NCI-H748 treated with DMSO at 0.1 percent for 48 hours (cell line): ENCODE measurements at places on chromosomes 2 and 18.

DNA sequence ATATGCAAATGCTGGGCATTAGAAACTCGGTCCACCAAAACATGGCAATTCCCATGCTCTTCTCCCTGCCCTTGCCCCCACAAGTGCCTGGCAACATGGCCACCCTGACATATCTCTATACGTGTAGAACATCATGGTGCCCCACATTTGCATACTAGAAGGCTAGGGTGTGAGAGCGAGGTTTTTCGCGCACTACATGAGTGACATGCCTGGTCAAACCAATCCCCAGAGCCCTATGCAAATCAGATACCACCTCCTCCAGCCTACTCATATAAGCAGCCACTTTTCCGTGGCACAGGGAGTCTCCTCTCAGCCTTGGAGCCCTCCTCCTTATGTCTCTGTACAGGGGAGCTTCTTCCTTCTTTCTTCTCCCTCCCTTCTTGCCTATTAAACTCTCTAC, 296.1 kb upstream of the GULP1 start:
- no peak for DNase-seq

DNA sequence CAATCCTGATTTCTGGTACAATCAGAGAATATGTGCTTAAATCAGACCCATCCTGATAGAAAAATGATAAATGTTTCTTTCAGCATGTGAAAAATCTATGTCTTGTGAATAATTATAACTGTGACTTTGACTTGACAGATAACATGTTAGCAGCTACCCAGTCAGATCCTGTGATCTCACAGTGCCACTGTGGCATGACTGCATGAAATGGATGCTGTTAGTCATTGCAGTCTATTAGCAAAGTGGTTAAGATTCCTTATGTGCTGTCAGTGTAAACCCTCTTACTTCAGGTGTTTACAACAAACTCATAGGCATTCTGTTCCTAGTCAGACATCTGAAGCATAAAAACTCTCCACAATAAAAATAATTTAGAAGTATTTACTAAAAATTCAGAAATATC, 244.6 kb upstream of the RND3 start:
- no peak for DNase-seq

GRCh38 chr2:168920504-168921157, 19.5 kb downstream of the G6PC2 start:
- DNase-seq = peak; percentile 62

DNA sequence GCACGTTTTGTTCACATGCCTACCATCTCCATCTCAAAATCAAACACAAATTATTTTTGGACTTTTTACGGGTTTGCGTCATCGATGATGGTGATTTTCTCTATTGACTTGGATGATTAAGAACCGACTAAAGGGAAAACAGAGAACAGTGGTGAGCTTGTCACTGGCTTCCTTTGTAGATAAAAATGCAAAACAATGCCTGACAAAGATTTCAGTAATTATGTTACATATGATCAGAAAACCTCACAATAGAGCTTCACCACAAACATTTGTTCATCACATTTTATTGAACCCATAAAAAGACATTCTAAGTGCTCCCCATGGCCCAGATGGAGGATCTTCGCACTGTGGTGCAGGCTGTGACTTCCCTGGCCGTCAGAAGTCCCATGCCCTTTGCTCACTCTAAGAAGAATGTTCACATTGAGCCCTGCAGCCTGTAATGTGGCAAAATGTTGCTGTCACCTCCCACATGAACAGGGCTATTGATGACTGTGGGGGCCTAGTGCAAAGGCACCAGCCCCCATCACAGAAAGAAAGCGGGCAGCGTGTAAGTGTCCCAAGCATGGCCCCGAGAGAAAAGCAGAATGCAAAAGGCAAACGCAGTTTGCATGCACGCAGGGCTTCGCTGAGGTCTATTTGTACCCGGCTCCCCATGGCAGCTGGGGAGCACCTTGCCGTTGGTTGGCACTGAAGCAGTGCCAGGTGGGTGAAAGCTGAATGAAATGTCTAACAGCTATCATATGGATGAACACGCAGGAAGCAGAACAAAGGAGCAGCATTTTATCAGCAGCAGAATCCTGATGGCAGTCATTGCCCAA, 60.6 kb downstream of the BCL2 start:
- DNase-seq = no peak

- DNase-seq = no peak
Measured at GRCh38 chr18:58431215-58431614, 197.7 kb downstream of the ALPK2 start.

DNA sequence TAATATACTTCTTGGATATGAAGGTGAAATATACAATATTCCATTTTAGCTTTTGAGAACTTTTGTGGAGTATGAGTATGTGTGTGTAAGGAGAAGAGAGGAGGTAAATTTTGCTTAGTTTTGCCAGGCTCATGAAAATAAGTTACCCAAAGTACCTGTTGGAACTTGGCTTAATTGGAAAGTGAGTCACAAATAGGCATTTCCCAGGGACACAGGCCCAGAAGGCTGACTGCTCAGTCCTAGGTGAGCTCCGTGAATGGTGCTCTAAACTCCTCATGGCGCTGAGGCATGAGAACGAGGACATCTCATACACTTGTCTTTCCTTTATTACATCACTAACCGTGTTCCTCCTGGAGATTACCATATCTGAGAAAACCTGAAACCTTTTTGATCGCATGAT, 148.5 kb upstream of the RAB12 start:
- DNase-seq = no peak

DNA sequence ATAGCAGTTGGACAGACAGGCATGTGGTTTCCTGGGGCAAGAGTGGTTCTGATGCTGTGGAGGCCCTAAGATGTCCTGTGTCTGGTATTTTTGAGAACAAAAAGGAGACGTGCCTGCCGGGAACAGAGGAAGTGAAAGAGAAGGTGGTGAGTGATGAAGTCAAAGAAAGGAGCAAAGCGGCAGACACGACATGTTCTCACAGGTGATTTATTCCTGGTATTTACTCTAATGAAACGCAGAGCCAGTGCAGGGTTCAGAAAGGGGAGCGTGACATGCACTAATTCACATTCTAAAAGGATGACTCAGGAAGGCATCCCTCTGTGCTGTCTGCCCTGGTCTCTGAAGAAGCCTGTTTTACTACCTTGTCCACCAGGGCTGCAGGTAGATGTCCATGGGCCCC, 211.0 kb downstream of the KCNE4 start:
- no peak for DNase-seq

- no peak for DNase-seq
Measured at GRCh38 chr2:20434588-20435294, 12.1 kb upstream of the RHOB start.

DNA sequence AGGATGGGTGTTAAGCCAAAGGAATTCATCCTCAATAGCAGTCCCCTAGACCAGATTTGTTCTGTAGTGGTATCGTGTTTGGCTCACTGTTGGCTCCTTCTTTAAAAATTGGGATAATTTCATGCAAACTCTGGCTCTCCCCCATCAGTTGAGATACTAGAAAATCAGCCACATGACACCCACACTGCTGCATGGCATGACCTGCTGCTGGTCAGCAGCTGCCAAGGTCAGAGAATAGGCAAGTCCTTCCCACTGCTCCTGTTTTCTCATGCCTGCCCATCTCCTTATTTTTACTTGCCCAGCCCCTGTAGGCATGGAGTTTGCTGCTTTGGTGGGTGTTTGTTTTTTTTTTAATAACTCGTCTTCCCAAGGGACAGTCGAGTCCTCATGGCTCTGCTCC, 1.0 kb upstream of the SNRNP200 start:
- no peak for DNase-seq

DNA sequence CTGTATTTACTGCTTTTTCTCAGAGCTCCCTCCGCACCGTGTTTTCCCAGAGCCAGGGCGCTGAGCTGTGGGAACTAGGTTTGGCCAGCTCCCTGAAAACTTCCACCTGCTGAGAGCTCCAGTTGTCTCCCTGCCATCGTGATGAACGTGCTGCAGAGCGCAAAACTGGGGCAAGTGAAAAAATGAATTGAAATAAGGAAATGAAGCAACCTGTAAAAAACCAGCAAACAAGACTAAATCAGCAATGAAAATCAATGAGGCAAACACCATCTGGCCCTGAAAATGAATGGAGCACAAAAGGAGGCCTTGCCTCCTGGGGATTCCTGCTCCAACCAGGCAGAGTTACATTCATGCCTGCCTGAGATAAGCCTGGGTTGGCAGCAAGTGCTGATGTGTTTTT, 129.9 kb downstream of the MARCHF4 start:
- no peak for DNase-seq

DNA sequence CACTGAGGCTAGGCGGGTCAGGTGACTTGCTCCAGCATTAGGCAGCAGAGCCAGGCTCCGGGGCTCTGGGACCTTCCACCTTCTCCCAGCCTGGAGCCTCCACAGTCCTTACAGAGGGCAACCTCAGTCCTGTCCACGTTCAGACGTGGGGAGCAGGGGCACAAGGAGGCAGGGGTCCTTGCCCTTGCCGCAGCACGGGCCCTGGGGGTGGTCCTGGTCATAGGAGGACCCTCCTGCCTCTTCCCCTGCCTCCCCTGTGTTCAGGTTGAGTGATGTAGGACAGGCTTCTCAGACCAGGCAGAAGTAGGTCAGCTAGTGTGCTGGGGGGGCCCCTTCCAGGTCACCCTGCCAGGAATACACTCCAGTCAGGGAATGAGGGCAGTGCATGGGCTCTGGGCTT, 5.4 kb upstream of the ARHGEF4 start:
- no peak for DNase-seq

- no peak for DNase-seq
Measured at GRCh38 chr2:217983276-217984233, 19.2 kb downstream of the TNS1 start.

GRCh38 chr2:199928626-199929025, 17.5 kb downstream of the C2orf69 start:
- no peak for DNase-seq

DNA sequence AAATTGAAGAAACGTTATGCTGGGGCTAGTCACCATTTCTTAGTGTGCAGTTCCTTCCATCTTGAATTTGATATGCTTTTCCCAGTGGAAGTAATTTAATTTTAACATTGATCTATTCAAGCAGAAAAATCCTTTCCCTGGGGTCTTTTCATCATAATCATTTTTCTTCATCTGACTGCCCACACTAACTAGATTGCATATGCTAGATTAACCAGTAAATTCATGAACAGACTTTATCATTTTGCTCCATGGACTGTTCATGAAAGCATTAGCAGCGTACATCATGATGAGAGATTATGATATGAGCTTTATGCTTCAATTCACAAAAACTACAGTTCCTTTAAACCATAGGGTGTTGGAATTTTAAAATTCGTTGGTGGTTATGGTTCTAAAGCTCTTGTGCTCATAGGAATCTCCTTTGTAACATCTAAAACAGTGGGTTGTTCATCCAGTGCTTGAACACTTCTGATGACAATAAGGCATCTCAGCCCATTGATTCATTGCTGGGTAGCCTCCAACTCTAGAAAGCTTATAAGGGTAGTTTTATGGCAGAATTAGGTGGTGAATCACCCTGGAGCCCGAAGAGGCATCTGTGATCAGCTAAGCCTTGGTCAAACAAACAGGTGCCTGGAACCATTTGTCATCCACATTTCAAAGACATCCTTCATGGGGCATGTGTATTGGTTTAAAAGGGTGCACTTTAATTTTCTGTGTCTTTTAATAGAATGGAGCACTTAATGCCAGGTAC, 77.2 kb upstream of the NDUFV2 start:
- no peak for DNase-seq

DNA sequence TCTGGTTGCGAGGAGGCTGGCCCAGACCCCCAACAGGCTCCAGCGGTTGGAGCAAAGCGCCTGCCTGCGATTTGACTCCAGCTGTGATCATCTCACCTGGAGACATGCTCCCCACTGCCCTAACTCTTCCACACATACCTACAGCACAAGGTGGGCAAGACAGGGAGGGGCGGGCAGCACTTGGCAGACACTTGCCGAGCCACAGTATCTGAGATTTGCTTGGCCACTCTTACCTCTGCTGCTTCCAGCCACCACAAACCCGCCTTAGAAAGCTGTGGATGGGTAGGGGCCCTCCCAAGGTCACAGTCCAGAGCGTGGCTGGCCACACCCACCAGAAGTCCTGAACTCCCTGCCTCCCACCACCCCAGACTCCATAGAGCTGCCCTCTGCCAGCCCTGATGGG, 8.2 kb downstream of the CYP26B1 start:
- DNase-seq = no peak

DNA sequence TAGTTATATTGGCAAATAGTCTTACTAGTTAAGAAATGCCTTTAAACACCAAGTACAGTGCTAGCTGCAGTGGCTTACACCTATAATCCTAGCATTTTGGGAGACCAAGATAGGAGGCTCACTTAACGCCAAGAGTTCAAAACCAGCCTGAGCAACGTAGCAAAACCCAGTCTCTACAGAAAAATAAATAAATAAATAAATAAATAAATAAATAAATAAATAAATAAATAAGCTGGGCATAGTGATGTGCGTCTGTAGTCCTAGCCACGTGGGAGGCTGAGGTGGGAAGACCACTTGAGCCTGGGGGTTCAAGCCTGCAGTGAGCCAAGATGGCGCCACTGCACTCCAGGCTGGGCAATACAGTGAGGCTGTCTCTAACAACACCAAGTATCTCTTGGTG, 158.6 kb upstream of the ALPP start:
- no peak for DNase-seq

DNA sequence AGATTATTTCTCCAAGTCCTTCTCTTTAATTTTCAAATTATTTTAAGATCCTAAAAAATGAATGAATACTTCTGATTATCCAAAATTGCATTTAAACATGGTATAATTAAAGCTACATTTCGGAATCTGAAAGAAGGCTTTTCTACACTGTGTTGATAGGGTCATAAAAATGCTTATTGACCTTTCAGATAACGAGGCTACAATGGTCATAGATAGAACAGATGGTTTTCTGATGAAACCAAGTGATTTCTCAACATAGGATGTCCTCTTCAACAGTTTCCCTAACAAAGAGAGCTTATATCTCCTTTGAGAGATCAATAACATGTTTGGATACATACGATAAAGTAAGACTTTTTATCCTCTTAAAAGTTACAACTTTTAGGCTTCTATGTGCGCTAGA, 201.1 kb downstream of the PTH2R start:
- peak; percentile 36 for DNase-seq

DNA sequence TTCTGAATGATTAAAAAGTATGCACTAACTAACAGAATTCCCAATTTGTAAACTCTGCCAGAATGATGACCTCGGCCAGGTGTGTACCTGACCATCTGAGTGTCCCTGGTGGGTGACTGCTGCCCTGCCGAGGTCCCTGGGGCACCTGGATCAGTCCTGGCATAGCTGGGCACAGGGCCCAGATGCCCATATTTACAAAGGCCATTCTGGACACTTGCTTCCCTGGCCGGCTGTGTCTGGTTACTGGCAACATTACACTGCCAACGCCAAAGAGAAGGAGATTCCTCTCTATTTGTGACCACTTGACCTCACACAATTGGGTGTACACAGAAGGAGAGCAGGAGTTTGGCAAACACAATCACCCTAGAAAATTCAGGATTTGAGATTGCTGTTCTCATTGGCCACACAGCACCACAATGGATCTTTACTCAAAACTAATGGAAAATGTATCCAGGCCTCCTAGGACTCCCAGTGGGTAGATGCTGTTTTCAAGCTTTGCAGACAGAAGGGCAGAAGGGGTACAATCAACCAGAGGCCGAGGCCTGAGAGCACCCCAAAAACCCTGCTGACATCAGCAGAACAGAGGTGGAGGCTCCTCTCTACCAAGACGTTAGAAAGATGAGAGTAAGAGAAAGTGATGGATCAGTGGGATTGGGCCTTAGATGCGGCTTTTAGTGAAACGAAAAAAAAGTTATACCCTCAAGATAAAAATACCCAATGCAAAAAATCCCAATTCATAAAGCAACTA, 58.3 kb upstream of the PXDN start:
- DNase-seq = no peak

GRCh38 chr2:12097859-12098258, 351.4 kb downstream of the LPIN1 start:
- DNase-seq = no peak

GRCh38 chr2:215528555-215528954, 92.7 kb upstream of the FN1 start:
- no peak for DNase-seq

GRCh38 chr2:205766779-205767359, 84.6 kb downstream of the NRP2 start:
- peak; percentile 43 for DNase-seq
